ENCODE measurements at places on chromosomes 3 and 15.

DNA sequence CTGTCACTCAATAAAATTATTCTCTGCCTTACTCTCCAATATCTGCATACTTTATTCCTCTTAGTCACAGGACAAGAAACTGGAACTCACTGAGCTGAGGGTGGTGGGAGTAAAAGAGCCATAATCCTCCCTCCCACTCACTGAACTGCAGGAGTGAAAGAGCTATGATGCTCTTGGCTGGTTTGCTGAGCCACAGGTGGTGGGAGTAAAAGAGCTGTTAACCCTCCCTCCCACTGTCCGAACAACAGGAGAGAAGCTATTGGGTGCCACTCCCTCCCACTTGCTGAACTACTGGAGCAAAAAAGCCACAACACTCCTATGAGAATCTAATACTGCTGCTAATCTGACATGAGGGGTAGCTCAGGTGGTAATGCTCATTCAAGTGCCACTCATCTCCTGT is 391.0 kb downstream of the NSUN3 start:
- no peak for DNase-seq

DNA sequence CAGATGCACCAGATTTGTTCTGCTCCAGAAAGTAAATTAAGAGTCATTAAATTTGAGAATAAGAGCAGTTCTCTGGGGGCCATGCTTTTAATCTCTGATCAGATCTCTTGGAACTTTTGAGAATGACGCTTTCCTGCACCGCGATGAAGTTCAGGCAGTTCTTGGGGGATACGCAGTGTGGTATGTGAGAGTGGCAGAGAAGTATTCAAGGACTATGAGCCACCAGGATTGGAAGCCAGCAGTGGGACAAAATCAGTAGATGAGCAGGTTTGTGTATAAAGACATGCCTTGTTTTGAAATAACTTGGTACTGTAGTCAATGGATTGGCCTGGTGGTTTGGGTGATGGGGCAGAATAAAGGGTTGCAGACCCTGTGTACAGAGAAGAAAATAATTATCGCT is 483.6 kb downstream of the ERC2 start:
- no peak for DNase-seq

- no peak for DNase-seq
These were observed 8.7 kb upstream of the ZNF774 start for GRCh38 chr15:90343302-90343790.

DNA sequence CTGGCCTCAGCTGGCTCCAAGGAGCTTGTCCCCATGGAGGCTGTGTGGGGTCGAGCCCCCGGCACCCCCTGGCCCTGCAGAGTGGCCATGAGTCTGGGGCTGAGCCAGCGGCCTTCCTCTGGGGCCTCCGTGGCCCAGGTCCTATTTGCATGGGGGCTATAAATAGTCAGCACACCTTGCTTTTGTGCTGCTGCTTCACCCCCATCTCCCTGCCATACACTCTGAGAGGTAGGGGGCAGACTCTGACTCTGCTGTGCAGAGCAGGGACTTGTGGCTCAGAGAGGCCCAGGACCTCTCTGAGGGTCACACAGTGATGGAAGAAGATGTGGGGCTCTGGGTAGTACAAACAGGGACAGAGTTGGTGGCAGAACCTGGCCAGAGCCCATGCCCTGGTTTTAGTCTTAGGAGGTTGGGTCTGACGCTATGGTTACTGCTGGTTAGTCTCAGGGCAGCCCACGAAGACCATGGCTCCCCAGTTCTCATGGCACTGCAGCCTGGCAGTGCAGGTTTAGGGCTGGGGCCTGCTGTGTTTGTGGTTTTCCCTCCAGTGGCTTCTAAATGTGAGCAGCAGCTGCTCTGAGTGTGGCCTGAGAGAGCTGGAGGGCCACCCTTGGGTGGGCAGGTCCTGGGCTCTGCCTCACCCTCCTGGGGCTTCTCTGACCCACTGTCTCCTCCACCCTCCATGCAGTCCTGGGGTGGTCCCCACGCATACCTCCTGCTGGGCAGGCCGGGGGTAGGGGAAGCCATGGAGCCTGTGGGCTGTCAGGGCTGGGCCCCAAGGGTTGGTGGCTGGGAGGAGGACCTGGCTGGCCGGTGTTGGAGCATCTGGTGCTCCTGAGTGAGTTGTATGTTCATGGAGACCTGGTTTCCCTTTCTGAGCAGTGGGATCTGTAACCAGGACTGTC is 13.6 kb downstream of the PRKCD start:
- DNase-seq = no peak

DNA sequence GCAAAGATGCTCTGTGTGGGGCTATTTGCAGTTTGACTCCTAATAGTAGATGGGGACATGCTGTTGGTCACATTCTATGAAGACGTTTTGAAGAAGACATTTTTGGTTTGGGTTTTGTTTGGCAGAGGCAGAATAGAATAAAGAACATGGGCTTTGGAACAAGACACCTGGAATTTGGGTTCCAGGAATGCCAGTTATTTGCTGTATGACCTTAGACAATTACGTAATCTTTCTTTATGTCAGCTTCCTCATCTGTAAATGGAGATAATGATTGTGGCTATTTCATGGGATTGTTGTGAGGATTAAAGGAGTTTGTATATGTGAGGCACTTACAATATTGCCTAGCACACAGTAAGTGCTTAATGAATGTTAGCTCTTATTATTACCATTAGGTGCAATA is 91.6 kb downstream of the MESD start:
- no peak for DNase-seq

GRCh38 chr3:100155590-100155989 is 41.3 kb upstream of the FILIP1L start:
- DNase-seq = no peak

- no peak for DNase-seq
These were observed 32.1 kb downstream of the TFDP2 start for GRCh38 chr3:142117056-142117851.

- DNase-seq = no peak
These were observed 79.9 kb downstream of the IGF1R start for GRCh38 chr15:98728082-98728810.

DNA sequence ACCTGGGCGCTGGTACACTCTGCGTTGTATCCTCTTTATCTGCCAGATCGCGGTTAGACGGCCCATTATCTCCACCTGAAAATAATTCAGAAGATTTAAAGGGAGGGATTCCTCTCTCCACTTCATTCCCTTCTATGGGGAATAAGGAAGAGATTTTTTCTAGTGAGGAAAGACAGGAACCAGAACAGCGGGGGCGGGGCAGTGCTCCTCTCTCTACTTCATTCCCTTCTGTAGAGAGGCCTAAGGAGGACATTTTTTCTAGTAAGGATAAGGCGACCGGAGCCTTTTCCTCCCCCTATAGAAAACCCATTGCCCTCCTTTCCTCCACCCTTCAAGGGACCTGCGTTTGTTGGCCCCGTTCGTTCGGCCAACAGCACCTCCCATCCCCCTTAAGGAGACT is 8.3 kb upstream of the LIPH start:
- no peak for DNase-seq

DNA sequence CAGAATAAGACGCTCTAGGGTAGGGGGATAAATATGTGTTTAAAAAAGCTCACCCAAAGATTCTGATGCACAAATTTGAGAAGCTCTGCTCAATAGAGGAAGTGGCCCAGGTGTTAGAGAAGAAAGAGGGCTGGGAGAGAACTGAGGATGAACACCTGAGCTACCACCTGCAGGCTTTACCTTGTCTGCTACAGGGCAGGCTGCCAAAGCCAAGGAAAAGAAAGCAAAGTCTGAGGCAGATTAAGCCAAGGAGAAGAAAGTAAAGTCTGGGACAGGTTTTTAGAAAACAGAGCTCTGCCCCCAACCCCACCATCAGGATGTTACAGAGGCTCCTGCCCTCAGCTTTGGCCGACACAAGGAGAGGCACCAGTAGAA is 92.9 kb downstream of the THRB start:
- DNase-seq = no peak

- peak; percentile 46 for DNase-seq
These were observed 277.0 kb upstream of the LRRC3B start for GRCh38 chr3:26345613-26346012.

DNA sequence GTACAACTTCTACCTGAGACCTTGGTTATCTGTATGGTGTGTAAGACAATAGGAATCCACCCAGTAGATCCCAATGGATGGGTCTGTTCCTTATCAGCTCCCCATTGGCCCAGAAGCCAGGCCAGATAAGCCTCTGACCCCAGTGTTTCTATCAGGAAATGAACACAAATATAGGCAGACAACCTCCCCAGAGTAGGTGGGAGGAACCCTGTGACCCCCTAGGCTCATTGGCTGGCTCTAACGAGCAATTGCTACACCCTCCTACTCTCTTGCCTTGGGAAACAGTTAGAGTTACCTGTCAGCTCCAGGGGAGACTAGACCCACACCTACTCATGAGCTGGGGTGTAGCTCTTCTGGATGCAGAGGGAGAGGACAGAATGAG is 299.9 kb downstream of the UACA start:
- DNase-seq = no peak

DNA sequence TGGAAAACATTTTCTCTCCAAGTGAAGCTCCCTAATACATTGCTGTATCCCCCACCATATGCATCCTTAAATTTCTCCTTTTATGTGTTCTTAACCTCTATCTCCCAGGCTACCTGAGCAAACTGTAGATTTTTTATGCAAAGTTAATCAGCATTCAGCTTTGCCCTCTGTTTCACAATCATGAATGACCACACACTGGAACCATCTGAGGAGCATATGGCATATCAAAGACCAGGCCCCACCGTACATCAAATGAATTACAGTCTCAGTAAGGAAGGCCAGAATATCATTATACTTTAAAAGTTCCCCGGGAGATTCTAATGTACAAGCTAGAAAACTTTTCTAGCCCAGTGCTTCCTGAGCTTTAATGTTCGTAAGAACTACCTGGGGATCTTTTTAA is 115.5 kb upstream of the NECTIN3 start:
- DNase-seq = no peak

- DNase-seq = no peak
These were observed 87.7 kb upstream of the ALDH1L1 start for GRCh38 chr3:126267976-126268615.

DNA sequence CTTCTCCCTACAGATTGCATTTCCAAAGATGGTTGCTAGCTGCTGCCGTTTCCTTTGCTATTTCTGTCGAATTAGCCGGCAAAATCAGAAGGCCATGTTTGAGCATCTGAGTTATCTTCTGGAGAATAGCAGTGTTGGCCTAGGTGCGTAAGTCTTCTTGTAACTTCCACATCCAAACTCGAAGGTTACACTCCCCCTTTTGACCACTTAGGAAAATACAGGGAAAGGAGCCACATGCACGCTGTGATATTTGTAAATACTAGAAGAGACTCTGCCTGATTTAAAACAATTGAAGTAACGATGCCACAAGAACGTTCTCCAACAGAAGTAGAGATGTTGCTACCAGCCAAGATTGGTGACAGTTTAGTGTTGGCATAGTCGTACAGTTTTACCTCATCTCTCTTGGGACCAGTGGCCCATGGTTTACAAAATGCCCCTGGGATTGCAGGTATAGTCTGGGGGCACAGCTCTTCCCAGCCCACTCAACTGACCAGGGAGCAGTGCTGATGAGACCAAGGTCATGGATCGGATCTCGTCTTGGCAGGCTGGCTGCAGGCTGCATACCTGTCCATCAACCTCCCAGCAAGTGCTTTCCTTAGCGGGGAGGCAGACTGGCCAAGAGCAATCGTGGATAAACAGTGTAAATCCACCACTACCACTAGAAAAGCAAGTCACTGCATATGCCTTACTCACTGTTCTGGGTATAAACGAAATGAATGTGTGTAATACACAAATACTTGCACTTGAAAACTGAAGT is 268.4 kb upstream of the CHRM5 start:
- DNase-seq = no peak

- DNase-seq = no peak
These were observed 42.4 kb upstream of the CMC1 start for GRCh38 chr3:28198974-28199373.

DNA sequence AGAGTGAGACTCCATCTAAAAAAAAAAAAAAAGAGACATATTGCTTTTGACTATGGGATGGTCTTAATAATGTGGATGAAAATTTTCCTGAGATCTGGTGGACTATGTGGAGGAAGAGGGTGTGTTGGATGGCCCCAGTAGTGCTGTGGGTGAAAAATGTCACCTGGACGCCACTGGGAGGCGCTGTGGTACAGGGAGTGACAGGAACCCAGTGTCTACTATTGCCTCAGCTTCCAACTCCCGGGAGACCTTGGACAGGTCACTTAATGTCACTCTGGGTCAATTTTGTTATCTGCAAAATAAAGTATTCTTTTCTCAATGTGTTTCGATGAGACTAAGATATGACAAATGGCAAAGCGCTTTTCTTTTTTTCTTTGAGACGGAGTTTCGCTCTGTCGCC is 27.7 kb upstream of the DCP1A start:
- DNase-seq = peak; percentile 62

DNA sequence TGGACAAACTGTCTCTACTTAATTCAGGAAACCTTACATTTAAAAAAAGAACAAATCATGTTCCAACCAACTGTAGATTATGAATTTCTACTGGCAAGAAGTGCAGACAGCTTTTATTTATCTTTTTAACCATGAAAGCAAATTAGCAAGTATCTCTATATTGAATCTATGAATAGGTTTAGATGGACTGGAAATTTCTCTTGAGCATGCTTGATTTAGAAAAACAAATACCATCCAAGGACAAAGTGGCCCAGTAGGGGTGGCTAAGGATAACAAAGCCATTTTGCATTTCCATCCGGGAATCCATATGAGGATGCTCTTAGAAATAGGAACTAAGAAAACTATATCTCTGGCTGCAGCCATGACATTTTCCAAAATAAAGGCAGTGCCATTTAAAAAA is 150.6 kb downstream of the KCNMB2 start:
- DNase-seq = no peak

DNA sequence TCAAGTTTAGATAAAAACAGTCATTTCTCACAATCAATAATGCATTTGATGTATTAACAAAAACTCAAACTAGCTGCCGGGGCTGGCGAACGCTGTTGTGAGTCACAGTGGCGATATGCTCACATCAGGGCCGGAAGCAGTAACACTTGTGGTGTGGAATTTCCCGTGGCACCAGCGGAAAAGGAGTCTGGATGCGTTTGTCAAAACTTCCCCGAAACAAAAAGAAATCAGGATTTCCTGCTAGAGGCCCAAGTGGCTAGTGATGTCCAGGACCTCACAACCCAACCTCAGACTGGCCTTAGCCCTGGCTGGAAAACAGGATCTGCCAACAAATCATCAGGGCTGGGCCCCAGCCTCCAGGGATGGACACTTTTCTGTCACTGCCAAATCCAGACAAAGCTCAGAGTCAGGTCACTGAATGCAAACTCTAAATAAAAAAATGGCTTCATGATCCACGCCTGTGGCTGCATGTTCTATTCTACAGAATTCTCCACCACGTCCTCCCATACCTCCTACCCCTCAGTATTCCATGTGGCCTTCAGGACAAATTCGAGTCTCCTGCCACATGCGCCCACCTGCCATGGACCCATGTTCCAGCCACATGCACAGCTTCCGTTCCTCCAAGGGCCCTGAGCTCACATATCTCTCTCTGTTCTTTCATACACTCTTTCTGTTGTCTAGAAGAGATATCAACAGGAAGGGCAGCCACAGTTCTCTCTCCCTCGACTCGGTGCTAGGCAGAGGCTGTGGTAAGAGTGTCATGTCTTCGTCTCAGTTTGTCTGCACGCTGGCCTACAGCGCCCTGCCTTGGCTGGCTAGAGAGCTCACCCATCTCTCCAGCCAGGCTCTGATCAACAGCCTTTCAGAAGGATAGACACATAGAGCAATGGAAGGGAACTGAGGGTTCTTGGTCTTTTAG is 35.4 kb downstream of the EHD4 start:
- DNase-seq = no peak
